ENCODE measurements at places on chromosomes 4 and X. TPM values are rescaled to one million over a fixed set of nuclear protein-coding genes. Genes with fewer than 3 reads are reported as not detected.

DNA sequence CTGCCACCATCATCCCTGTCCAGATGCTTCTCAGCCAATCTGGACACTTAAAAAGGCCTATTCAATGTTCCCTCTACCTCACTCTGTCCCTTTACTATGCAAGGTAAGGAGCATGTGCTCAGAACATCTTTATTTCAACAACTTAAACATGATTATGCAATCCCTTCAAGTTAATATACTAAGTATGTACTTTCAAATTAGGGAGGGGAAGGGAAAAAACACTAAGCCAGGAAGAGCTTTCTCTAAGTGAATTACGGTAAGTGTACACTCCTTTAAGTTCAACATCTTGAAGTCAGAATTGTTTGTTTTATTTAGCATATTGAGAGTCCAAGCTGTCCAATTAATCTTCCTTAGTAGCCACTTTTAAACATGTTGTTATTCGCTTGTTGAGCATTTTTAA, 14.1 kb downstream of the SLC10A7 start:
- no peak for DNase-seq
- no peaks in the 10 kb centered on the region for H3K4me1 ChIP-seq
- H3K4me3 ChIP-seq = no peak overlapping the region
- no peak overlapping the region for H3K27ac ChIP-seq

The FDCSP gene
- total RNA-seq = not detected

The CT45A10 gene
- total RNA-seq = not detected

DNA sequence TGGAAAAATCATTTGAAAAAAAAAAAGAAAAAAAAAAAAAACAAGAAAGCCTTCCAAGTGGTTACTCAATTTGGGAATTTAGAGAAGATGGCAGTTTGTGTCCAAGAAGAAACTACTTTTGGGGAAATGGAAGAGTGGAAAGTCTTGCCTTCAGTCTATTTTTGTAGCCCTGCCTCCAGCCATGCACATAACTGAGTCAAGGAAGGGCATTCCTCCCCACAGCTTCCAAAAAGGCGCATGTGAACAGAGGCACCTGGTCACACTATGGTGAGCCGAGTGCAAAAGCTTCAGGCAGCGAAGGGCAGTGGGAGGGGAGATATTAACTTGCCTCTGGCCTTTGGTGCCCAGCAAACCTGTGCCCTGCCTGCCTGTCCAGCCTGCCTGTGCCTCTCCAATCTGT, 163.7 kb downstream of the SMIM20 start:
- H3K4me1 ChIP-seq = peaks cover 39% of the 10 kb centered on the region
- H3K4me3 ChIP-seq = no peak overlapping the region
- DNase-seq = no peak
- H3K36me3 ChIP-seq = no peaks in the 10 kb centered on the region

- no peak overlapping the region for H3K4me3 ChIP-seq
- no peak overlapping the region for H3K27ac ChIP-seq
- H3K36me3 ChIP-seq = no peaks in the 10 kb centered on the region
- no peaks in the 10 kb centered on the region for H3K4me1 ChIP-seq
Observed at GRCh38 chrX:140104760-140105159, 139.4 kb upstream of the CXorf66 start.

All from lower lobe of right lung (tissue), 2 donors.